ENCODE measurements at places on chromosomes 5 and 9.
A peak's percentile ranks its signal among the peaks of the same experiment; 100 is the strongest.

GRCh38 chr9:33852216-33852826 is 35.4 kb downstream of the UBE2R2 start:
- DNase-seq = peak; percentile 40

DNA sequence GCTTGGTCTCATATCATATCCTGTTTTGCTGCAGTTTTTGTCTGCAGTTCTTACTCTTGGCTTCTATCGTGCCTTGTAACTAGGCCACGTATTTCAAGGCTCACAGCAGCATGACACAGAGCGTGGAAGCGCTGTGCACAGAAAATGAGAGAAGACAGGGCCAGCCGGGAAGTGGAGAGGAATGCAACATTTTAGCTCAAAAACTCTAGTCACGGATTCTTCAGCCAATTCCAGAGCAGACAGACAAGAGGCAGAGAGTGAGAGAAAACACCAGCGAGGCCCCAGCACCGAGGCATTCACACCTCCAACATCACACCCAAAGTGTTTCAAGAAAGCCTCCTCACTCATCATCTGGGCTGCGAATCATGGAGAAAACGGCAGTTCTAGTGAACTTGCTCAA is 160.8 kb downstream of the DNAH5 start:
- no peak for DNase-seq

DNA sequence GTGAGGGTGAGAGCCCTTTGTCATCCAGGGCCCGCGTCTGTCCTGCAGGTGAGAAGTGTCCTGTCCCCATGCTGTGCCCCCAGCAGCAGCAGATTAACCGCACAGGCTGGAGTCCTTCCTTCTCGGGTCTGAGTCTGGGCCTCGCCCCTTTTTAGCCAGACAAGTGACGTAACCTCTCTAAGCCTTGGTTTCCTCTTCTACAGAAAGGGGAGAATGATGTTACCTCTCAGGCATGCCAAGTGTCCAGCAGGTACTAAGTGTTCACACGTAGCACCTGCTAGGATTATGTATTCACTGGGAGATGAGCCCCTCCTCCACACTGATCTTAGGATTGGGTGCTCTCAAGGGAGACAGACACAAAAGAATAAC is 6.9 kb downstream of the NEURL1B start:
- DNase-seq = no peak

DNA sequence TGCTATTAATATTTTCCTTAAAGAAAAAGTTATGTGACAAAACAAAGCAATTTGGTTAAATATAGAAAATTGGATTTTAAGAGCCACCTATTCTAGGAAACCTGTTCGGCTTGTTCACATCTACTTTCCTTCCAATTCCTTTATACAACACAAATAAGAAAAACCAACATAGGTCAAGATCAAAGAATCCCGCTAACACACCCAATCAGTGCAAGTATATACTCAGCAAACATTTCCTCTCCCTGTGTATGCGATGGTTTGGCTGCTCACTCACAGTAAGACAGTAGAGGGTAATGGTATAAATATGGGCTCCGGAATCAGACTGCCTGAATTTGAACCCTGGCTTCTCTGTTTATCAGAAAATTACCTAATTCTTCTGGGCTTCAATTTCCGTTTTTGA is 757.5 kb upstream of the ZNF608 start:
- no peak for DNase-seq

- peak; percentile 21 for DNase-seq
Measured at GRCh38 chr5:96133341-96134079, 171.9 kb upstream of the ELL2 start.

GRCh38 chr9:14704281-14704680 is 11.0 kb upstream of the ZDHHC21 start:
- DNase-seq = no peak

GRCh38 chr5:150137997-150138396 is 17.6 kb downstream of the PDGFRB start:
- DNase-seq = no peak

Measured in LoVo (cell line).